CD4-positive, alpha-beta T cell (primary cell): ENCODE measurements at places on chromosomes 13 and 19. TPM values are rescaled to one million over a fixed set of nuclear protein-coding genes. Genes with fewer than 3 reads are reported as not detected.

Gene FXYD1
- 2.1 TPM for total RNA-seq

- no peak for DNase-seq
- H3K4me3 ChIP-seq, result no peak overlapping the region
- H3K27ac ChIP-seq, result no peak overlapping the region
Measured at GRCh38 chr13:26280295-26280694, 26.4 kb downstream of the CDK8 start.

DNA sequence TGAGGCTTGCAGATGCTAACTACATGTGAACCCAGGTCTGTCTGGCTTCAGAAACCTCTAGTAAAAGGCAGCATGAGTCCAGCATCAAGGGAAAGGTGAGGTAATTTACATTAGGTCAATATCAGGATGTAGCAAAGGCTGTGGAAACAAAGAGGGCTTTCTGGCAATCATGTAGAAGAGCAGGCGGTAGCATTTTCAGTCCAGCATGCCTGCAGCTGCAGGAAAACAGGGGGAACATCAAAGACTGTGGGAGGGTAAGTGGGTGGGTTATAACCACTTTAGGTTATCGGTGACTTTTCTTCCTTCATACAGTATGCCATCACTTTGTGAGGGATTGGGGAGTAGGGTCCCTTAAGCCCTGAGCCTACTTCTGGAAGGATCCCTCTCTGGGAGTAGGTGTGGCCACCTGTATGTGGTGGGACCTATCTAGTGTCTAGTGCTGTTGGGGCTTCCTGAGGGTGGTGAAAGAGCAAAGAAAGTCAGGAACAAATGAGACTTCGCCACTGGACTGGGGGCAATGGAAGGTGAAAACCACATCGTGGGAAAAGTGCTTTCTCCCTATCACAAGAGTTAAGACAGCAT, 10.8 kb downstream of the SUGP2 start:
- H3K27ac ChIP-seq, result no peak overlapping the region
- H3K4me3 ChIP-seq, result no peak overlapping the region
- H3K36me3 ChIP-seq, result peaks cover 71% of the 10 kb centered on the region
- H3K4me1 ChIP-seq, result peaks cover 11% of the 10 kb centered on the region
- no peak for DNase-seq

DNA sequence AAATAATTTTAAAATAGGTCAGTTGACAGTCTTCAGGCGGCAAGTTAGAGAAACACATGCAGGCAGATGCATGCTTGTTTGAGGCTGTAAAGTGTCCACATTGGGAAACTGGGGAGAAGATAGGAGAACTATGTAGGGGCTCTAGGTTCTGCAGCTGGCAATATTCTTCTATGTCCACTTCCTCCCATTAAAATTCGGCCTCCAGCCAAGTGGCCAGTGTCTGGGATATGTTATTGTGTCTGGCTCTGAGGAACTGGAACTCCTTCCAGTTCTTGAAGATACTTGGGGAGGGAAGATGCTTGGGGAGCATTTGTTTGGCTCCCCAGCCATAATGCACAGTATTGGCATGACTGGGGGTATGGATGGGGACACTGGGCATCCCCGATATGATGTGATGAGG, 20.9 kb upstream of the KLF2 start:
- H3K4me3 ChIP-seq, result no peak overlapping the region
- H3K27ac ChIP-seq, result no peak overlapping the region
- no peaks in the 10 kb centered on the region for H3K4me1 ChIP-seq
- no peaks in the 10 kb centered on the region for H3K27me3 ChIP-seq

DNA sequence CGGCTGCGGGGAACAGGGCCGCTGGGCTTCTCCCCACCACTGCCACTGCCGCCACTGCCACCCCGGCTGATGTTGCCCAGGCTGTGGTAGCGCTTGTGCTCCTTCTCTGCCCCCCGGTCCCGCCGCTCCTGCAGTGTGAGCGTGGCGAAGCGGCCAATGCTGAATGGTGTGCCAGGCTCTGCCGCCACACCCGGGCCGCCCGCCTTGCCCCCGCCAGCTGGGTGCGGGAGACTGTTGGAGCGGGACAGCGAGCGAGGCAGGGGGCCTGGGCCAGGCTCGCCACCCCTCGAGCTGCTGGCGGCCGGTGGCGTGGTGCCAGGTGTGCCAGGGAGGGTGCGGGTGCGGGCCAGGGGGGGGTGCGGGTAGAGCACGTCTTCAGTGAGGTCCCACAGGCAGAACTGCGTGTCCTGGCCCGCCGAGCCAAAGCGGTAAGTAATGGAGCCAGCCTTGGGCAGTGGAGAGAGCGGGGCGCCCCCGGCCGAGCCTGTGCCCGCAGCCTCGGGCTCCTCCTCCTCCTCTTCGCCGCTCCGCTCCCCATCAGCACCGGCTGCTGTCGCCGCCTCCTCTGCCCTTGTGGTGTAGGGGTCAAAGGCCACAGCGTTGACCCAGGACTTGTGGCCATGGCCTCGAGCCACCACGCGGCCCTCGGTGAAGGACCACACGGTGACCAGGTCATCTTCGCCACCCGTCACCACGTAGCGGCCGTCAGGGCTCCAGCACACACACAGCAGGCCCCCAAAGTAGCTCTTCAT, 3.7 kb upstream of the DMPK start:
- H3K4me3 ChIP-seq, result no peak overlapping the region
- no peak for DNase-seq
- H3K27me3 ChIP-seq, result peaks cover 14% of the 10 kb centered on the region
- H3K27ac ChIP-seq, result no peak overlapping the region

Gene ZNF66
- 7.4 TPM for total RNA-seq

DNA sequence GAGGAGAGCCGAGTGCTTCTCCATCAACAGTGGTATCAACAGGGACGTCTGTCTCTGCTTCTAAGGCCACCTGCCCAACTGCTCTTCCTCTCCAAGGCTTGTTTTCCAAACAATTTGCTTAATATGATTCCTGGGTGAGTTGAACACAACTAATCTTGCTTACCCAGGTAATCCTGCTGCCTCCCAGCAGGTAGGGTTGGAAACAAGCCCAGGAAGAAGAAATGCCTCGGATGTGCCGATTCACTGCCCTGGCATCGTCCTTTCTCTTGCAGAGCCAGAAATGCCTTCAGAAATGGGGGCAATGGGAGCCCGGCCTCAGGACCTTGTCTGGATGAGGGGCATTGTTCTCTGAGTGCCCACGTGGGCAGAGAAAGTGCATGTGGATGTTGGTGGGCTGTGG, 51.9 kb upstream of the C1QTNF9B start:
- H3K4me1 ChIP-seq, result no peaks in the 10 kb centered on the region
- no peak overlapping the region for H3K27ac ChIP-seq
- no peak overlapping the region for H3K4me3 ChIP-seq

Gene PNMA8A
- not detected for total RNA-seq

DNA sequence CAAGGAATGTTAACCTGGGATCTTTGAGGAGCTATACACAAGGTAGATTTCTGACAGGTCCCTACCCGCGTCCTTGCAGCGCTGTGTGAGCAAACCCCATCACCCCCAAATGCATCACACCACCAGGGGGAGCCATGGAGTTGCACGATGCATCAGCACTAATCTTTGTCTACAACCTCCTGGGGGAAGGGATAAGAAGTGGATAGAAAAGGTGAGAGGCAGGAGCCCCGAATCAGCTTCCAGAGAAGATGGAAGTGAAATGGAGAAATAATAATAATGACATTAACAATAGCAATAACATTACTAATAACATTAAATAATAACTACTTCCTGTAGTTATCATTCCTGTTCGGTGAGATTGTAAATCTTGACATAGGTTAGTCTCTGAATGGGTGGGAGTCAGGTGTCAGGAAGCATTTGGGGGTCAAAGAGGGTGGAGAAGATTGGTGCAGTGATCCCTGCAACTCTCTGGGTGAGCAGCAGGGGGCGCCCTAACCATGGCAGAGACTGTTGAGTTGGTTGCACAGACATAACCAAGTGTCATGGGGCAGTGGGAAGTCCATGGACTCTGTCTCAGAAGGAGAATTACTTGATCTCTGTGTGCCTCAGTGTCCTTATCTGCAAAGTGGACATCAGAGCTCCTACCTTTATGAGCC, 16.5 kb downstream of the SIGLEC7 start:
- no peak overlapping the region for H3K27ac ChIP-seq
- DNase-seq, result peak; percentile 62
- peaks cover 8% of the 10 kb centered on the region for H3K4me1 ChIP-seq
- H3K27me3 ChIP-seq, result no peaks in the 10 kb centered on the region
- no peaks in the 10 kb centered on the region for H3K36me3 ChIP-seq

Gene OVOL3
- total RNA-seq, result not detected

- no peak overlapping the region for H3K4me3 ChIP-seq
- H3K27me3 ChIP-seq, result no peaks in the 10 kb centered on the region
- H3K4me1 ChIP-seq, result no peaks in the 10 kb centered on the region
Measured at GRCh38 chr13:91181892-91182291, 165.6 kb upstream of the MIR17HG start.

GRCh38 chr13:20405691-20406090, 120.0 kb downstream of the CRYL1 start:
- peaks cover 13% of the 10 kb centered on the region for H3K4me1 ChIP-seq
- no peaks in the 10 kb centered on the region for H3K36me3 ChIP-seq
- no peak overlapping the region for H3K4me3 ChIP-seq
- H3K27me3 ChIP-seq, result no peaks in the 10 kb centered on the region
- DNase-seq, result no peak

DNA sequence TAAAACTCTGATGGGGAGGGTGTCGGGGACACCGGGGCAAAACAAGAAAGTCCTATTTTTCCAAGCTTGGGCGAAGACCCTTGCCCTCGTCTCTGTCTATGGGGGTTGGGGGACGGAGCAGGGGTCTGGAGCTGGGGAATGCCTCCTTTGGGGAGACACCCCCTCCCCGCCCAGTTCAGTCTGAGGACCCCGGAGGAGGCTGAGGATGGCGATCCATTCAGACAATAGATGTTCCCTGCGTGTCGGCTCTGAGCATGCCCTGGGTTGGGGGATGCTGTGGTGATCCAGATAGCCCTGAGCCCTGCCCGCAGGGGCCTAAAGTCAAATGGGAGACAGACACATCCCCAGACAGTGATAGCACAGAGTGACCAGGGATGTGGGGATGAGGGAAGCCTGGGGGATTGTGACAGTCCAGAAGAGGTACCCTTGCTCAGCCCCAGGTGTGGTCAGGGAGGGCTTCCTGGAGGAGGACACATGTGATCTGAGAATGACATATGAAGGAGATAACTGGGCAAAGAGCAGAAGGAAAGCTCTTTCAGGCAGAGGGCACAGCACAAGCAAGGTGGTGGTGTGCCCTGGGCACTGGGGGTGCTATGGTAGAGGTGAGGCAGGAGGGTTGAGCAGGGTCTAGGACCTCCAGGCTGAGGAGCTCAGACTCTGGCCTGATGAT, 9.1 kb downstream of the LRFN3 start:
- peaks cover 17% of the 10 kb centered on the region for H3K36me3 ChIP-seq
- H3K4me1 ChIP-seq, result peaks cover 23% of the 10 kb centered on the region
- H3K4me3 ChIP-seq, result no peak overlapping the region
- H3K27me3 ChIP-seq, result no peaks in the 10 kb centered on the region

- H3K27me3 ChIP-seq, result peaks cover 66% of the 10 kb centered on the region
- no peak overlapping the region for H3K27ac ChIP-seq
- no peak overlapping the region for H3K4me3 ChIP-seq
- peaks cover 10% of the 10 kb centered on the region for H3K4me1 ChIP-seq
Measured at GRCh38 chr19:18232540-18233223, 6.4 kb upstream of the PDE4C start.

DNA sequence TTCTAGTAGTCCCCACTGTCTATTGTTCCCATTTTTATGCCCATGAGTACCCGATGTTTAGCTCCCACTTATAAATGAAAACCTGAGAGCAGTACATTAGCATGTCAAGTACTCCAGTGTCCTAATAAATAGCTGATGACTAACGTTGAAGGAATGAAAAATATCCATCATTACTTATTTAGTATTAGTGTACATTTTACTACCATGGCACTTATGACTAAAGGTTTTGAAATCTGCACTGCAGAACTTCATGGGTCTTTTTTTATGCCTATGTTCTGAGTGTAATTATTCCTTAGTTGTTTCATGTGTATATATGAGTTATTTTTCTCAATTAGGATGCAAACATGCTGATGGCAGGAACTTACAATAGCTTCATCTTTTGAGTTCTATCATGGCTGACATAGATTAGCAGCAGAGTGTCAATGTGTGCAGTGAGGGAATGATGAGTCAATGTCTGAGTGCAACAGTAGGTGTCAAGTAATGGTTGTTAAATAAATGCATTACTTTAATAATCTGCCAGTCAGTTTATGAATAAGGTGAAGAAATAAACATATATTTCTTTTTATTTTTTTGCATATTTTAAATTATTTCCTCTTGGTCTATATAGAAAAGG, 188.4 kb downstream of the ITGBL1 start:
- DNase-seq, result no peak
- no peaks in the 10 kb centered on the region for H3K27me3 ChIP-seq
- no peak overlapping the region for H3K4me3 ChIP-seq
- H3K4me1 ChIP-seq, result no peaks in the 10 kb centered on the region
- no peaks in the 10 kb centered on the region for H3K36me3 ChIP-seq

GRCh38 chr19:811506-812048, 10.2 kb downstream of the PLPPR3 start:
- peaks cover 5% of the 10 kb centered on the region for H3K4me1 ChIP-seq
- DNase-seq, result no peak
- no peak overlapping the region for H3K27ac ChIP-seq

Gene EDNRB
- total RNA-seq, result not detected

DNA sequence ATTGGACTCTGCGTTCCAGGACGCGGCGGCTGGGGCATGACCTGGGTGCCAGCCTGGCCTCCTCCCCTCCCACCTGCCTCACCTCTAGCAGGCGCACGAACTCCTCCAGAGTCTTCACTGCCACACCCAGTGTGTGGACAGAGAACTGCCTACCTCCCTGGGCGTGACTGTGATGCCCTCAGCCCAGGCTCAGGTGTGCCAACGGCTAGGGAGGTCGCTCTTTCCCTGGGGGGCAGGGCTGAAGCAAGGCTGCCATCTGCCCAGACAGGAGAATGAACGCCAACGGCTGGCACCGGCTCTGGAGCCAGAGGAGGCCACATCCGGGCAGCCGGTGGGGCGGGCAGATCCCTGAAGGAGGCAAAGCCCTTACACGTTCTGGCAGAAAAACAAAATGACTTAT, 11.3 kb downstream of the NANOS3 start:
- H3K36me3 ChIP-seq, result no peaks in the 10 kb centered on the region
- no peak for DNase-seq

- H3K4me3 ChIP-seq, result no peak overlapping the region
- no peaks in the 10 kb centered on the region for H3K36me3 ChIP-seq
- no peaks in the 10 kb centered on the region for H3K27me3 ChIP-seq
- peaks cover 17% of the 10 kb centered on the region for H3K4me1 ChIP-seq
- H3K27ac ChIP-seq, result no peak overlapping the region
- DNase-seq, result no peak
Measured at GRCh38 chr13:21328836-21329477, 130.1 kb downstream of the ZDHHC20 start.

DNA sequence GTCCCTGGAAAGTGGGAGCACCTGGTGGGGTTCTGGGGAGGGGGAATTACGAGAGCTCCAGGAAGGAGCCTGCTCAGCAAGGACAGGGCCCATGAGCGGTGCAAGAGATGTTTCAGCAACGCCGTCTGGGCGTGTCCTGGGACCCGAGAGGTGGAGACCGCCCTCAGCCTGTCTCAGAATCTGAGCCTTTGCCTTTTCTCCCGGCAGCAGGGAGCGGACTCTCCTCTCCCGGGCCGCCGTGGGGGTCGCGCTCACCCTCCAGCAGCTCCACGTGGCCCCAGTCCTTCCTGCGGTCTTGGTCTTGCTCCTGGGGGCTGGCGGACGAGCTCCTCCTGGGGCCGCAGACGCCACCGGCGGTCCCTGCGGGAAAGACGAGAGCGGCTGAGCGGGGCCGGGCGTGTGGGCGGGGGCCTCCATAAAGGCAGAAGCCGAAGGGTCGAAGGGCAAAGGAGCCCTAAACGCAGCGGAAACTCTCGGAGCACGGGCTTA, 714 bp downstream of the POLRMT start:
- no peaks in the 10 kb centered on the region for H3K27me3 ChIP-seq
- peak overlapping the region; percentile 67 for H3K27ac ChIP-seq
- H3K4me1 ChIP-seq, result peaks cover 40% of the 10 kb centered on the region

Gene CD177
- total RNA-seq, result not detected
